Right kidney (tissue), 9 donors: ENCODE measurements at places on chromosomes 5 and 9.
A peak's percentile ranks its signal among the peaks of the same experiment; 100 is the strongest.

DNA sequence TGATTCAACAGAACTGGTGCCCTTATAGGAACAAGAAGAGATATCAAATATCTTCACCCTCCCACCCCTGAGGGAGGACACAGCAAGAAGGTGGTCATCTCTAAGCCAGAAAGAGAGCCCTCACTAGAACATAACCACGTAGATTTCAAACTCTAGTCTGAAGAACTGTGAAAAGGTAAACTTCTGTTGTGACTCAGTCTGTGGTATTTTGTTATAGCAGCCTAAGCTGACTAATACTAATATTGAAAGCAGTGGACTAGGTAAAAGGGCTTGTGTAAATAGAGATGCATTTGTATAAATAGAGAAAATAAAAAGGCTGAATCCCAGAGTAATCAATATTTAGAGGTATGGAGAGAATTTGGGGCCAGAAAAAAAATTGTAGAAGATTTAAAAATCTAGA, 157.6 kb upstream of the CCNH start:
- DNase-seq, result no peak

GRCh38 chr5:128193665-128194390, 110.3 kb downstream of the SLC12A2 start:
- DNase-seq, result no peak

DNA sequence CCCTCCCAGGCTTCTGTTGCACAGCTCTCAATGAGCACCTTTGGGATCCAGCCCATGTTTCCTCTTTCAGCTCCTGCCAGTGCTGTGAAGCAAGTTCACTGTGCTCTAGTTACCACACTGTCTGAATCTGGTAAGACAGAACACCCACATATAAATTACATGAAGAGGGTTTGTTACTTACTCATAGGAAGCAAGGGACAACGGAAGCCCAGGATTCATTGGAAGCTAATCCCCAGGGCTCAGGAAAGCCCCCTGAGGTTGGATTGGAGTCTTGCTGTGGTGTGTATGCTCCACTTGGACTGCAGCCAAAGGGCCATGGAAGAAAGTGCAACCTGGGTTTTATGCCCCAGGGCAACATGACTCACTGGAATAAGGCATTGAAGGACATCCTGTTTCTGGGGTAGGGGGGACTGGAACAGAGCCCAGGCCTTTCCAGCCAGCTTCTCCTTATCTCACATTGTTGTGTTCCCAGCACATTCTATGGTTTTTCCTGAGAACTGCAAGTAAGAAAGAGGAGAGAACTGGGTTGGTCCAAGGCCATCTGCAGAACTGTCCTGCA, 15.6 kb upstream of the CLK4 start:
- no peak for DNase-seq

DNA sequence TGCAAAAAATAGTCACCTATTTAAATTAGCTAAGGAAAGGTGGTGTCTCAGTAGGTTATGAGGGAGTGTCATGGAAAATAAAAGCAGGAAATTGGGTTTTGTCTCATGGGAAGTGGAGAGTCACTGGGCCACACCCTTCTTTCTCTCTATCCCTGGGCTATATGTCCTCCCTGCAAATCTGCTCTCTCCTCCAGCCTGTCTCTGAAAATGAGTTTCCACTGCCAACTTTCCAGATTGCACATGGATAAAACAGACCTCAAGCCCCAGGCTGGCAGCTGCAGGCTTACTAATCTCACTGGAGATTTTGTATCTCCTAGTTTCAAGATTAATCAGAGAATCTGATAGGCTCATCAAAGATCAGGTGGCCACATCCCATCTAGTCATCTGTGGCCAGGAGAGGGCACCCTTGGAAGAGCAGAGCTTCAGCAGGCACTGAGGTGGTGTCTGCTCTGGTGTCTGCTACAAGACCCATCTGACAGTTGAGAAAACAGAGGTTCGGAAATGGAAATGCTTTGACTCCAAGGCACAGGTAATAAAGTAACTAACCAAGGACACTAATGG, 178.9 kb downstream of the MSX2 start:
- DNase-seq, result no peak

- DNase-seq, result peak; percentile 40
These were observed 9.2 kb upstream of the SHROOM1 start for GRCh38 chr5:132839426-132840301.

DNA sequence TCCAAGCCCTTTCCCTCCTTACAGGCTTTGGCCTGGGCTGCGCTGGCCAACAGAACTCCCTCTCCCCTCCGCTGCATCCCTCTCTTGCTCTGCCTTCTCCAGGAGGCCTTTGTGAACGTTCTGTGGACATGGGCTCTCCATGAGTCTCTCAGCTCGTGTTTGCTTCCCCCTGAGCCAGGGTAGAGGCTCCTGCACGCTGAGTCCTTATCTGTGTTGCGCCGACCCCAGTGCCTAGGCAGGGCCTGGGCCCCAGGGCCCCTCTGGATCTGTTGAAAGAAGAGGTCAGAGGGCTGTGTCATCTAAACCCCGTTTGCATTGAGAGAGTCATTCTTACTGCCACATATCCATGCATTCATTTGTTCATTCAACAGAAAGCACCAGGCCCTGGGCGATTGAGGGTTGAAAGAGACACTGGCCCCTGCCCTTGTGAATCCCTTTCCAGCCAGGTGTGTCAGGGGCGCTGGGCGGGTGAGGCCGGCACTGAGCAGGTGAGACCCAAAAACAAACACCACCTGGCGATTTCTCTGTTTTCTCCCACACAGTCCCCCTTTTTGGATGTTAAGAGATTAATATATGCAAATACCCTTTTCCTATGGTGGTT, 111.2 kb upstream of the IER5L start:
- DNase-seq, result no peak

- DNase-seq, result no peak
These were observed 163.6 kb downstream of the ZDHHC21 start for GRCh38 chr9:14529629-14530028.

DNA sequence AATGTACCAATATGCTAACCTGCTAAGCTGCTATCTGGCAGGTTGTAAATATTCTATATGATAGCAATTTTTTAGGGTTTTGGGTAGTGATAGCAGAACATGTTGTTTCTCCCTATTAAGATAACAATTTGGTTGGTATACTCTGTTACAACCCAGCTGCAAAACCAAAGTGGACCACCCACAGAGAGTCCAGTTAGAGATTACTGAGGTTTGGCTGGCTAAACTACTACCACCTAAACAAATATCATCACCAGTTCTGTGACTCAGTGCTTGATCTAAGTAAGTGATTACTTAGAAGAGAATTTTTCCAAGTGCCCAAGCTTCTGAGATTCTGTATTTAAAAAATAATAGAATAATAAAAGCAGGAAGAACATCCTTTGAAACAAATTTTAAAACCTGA, 72.3 kb downstream of the XRCC4 start:
- DNase-seq, result no peak

DNA sequence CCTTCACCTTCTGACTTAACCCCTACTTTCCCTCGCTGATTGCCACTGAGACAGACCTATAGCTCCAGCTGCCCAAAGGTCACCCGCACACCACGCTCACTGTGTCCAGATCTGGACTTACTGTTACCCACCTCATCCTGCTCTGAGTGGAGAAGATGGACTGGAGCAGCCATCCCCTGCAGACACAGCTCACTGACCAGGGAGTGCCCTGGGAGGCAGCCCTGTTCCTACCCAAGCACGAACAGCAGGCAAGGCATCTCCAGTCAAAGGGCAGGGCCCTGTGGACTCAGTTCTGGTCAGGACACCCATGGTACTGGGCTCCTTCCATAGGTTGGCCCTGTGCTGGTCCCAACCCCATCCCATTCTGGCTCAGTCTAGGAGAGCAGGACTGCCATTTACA, 9.5 kb upstream of the BARX1 start:
- DNase-seq, result no peak

GRCh38 chr5:78974601-78975000, 10.5 kb downstream of the ARSB start:
- no peak for DNase-seq

DNA sequence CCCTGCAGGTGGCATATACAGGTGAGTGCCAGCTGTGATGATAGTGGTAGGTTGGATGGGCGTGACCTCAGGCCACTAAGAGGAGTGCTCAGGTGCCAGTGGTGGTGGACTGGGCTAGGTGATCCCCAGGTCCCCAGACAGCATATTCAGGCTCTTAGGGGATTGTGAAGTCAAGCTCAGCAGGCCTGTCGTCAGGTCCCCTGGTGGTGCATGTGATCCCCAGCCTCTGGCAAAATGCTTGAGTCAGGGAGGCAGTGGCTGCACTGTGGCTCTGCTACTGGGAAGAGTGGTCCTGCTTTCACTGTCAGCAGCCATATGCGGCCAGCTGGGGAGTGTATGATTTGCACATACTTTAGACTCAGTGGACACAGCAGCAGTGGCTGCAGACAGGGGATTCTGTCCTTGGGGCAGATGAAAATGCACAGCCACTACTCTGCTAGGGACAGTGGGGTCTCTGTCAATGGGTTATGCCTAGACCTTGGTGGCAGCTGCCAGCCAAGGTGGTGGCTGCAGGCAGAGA, 31.6 kb upstream of the CTSL start:
- no peak for DNase-seq

GRCh38 chr5:5285906-5286305, 136.6 kb upstream of the ICE1 start:
- DNase-seq, result no peak

DNA sequence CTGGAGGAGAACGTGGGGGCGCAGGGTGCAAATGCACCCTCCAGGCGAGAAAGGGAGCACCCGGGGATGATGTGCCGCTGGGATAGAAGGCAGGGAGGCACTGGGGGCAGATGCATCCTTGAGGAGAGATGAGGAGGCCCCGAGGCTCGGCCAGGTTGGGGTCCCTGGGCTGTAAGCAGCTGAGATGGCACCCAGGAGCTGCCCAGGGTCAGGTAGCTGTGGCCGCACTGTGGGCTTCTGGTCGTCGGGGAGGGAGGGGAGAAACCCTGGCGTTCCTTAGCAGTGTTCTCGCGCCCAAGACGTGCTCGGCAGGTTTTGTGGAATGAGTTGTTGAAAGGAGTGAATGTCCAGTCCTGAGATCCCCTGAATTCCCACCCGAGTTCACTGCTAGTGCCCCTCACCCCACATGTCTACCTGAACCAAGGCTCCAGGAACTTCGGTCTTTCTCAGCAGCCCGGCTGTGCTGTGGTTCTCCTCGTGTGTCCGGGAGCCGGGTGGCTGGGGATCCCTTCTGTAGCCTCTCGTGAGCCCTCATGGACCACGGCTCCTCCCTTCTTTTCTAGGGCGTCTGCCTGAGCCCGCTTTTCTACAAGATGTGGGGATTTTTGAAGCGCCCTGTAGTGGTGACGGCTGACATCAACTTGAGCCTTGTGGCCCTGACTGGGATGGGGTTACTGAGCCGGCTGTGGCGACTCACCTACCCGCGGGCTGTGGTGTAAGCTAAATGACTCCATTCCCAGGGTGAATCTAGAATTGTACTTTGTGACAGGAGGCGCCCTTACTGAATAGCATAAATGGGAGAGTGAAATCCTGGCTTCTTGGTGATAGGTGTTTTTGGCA, 1.1 kb downstream of the POMT1 start:
- DNase-seq, result no peak

GRCh38 chr9:69996967-69997366, 46.7 kb upstream of the MAMDC2 start:
- DNase-seq, result no peak

DNA sequence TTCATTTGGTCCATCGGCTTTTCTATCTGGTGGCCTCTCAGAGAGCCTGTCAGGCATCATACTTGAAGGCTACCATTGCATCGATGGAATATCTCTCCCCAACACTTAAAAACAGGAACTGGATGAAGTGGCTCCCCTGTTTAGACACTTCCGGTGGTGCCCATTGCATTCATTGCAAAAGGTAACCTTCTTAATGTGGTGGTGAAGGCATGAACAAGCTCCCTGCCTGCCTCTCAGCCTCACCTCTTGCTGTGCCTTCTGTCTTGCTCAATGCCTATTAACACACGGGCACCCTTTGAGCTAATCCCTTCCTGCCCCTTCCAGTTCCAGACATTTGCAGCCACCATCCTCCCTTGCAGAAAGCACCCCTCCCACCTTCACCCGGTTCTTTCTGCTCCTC, 233.1 kb upstream of the MSX2 start:
- no peak for DNase-seq

DNA sequence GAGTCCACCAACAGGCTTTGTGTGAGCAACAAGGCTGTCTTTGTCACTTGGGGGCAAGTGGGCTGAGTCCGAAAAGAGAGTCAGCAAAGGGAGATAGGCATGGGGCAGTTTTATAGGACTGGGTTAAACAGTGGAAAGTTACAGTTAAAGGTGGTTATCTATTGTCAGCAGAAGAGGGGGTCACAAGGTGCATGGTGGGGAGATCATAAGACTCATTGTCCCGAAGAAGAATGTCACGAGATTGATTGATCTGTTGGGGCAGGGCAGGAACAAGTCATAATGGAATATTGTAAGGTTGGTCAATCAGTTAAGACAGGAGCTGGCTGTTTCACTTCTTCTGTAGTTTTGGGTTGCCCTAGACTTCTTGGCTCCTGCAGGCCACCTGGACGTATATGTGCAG, 7.6 kb upstream of the HMGCS1 start:
- DNase-seq, result no peak

DNA sequence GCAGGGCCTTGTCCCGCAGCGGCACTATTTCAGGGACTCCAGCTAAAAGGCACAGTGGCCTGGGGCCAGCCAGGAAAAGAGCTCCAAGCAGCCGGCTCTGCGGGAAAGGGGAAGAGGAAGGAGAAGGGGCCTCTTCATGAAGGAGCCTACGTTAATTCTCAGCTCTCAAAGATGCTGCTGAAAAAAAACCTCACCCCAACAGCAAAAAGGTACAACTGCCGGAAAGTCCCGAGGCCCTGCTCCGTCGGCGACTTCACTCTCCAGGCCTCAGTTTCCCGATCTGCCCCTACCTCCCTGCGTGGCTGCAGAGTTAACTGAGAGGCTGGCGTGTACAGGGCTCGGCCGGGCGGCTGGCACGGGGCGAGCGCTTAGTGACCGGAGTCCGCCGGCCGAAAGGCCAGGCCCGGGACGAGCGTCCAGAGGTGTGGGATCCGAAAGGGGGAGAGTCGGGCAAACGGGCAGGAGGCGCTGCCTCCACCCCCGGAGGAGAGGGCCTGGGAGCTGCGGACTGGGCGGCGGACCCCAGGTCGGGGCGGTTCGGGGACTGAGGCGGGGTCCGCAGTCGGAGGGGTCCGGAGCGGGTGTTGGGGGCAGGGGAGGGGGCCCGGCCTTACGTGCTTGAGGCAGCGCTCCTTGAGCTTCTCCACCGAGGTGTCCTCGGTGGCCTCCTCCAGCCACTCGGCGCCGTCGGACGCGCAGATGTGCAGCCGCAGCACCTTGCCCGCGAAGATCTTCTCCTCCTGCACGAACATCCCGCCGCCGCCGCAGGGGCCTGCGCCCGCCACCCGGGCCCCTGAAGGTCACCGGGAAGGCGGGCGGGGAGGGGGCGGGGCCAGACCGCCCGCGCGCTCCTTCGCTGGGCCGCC, 529 bp downstream of the UBAC1 start:
- peak; percentile 55 for DNase-seq

- no peak for DNase-seq
These were observed 59.8 kb downstream of the DAB2IP start for GRCh38 chr9:121711281-121711680.

- DNase-seq, result no peak
These were observed 193.8 kb downstream of the SMARCA2 start for GRCh38 chr9:2208991-2209390.

- DNase-seq, result no peak
These were observed 37.4 kb downstream of the ARHGEF37 start for GRCh38 chr5:149618581-149619248.

- DNase-seq, result no peak
These were observed 176.7 kb upstream of the ADAMTSL1 start for GRCh38 chr9:18297056-18297841.

- no peak for DNase-seq
These were observed 930 bp downstream of the ANKS6 start for GRCh38 chr9:98795295-98795955.
